CD4-positive, alpha-beta T cell treated with Interleukin-4 for 4 hours (primary cell): ENCODE measurements at places on chromosomes 1 and 21.
A peak's percentile ranks its signal among the peaks of the same experiment; 100 is the strongest.

DNA sequence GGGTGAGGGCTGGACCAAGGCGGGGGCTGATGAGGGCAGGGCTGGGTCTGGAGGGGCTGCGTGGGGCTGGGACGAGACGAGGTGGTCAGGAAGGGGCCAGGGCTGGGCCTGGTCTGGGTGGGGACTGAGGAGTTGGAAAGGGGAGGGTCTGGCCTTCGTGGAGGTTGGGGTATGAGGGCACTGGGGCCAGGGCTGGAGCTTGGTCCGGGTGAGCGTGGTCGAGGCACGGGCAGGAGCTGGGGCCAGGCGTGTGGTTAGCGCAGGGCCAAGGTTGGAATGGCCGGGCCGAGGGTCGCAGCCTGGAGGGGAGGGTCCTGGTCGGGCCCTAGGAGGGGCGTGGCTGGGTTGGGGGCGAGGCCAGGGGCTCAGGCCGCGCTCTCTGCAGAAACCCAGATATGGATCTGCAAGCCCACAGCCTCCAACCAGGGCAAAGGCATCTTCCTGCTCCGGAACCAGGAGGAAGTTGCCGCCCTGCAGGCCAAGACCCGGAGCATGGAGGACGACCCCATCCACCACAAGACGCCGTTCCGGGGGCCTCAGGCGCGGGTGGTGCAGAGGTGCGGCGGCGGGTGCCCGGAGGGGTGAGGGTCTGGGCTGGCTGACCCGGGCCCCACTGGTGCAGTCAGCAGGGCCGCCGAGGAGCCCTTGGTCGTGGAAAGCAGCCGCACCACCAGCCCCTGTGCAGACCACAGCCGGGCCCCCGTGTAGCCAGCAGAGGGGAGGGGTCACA, 9.0 kb downstream of the TTLL10 start:
- no peak for DNase-seq

GRCh38 chr1:1175221-1176062, 1.8 kb downstream of the TTLL10 start:
- no peak for DNase-seq

GRCh38 chr21:44425895-44426662, 29.2 kb upstream of the LRRC3 start:
- no peak for DNase-seq

- DNase-seq = no peak
Measured at GRCh38 chr1:93871366-93871765, 7.6 kb downstream of the DNTTIP2 start.

DNA sequence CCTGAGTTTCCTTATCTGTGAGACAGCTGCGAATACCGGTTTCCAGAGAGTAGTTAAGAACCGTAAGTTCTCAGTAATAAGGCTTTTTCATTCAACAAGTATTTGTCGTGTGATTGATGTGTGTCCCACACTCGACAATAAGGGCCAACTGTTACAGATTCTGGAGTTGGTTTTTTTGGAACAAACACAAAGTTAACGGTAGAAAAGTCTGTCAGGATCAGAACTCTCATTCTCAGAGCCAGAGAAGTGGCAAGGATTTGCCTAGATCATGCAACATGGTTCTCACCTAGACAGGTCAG, 837 bp downstream of the NUDC start:
- no peak for DNase-seq

DNA sequence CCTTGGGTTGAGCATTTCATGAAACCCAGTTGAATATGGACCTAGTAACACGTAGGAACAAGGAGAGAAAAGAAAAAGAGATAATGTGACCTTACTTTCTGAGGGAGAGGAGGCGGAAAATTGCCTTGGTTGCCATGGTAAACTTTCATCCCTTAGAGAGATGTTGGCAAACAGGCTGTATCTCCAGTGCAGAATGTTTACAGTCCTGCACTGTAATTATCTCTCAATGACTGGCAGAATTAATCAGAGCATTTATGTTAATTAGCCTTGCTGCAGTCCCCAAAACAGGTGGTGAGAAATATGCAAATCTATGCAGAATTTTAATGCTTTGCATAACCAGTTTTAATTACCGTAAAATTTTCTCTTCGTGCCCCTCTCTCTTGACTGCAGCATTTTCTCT, 147.3 kb downstream of the CD247 start:
- no peak for DNase-seq

- DNase-seq = peak; percentile 23
Measured at GRCh38 chr1:159092036-159092760, 15.6 kb upstream of the AIM2 start.

- no peak for DNase-seq
Measured at GRCh38 chr1:65233782-65234181, 75.6 kb upstream of the DNAJC6 start.

DNA sequence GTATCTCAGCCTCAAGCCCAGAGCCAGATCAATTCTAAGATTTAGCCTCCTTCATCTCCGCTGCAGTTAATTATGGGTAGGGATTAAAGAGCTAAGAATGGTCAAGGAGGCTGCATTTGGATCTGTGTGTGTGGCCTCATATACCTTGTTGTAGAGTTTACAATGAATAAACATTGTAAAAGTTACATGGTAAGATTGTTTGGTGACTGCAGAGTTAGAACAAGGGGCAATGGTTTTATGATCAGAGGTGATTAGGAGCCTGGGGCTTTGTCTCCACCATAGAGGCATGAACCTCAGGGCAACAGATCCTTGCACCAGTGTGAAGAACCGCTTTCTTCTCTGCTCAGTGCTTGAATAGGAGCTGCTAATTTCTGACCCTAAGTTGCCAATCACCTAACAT, 77.0 kb upstream of the MARK1 start:
- DNase-seq = no peak

- DNase-seq = no peak
Measured at GRCh38 chr21:28729887-28730286, 262.8 kb downstream of the LTN1 start.

GRCh38 chr1:51600965-51601364, 15.9 kb upstream of the OSBPL9 start:
- no peak for DNase-seq

- DNase-seq = peak; percentile 38
Measured at GRCh38 chr1:59071876-59072582, 224.9 kb upstream of the FGGY start.

GRCh38 chr1:241592273-241592958, 47.8 kb downstream of the CHML start:
- DNase-seq = no peak
